ENCODE measurements at places on chromosomes 1 and 21.
A peak's percentile ranks its signal among the peaks of the same experiment; 100 is the strongest.

DNA sequence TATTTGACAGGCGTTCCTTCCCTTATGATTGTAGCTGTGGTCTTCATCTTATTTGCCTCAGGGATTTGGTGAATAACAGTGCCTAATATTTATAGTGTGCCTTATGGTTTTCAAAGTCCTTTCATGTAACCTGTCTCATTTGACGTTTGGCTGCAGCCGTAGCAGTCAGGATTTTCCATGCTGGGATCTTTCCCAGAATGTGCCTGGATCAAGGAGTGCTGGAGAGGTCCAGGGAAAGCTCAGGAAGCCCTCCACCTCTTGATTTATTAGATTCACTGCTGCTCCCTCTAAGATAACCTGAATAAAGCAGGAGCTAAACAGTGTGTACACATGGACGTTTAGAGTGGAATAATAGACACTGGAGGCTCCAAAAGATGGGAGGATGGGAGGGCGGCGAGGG is 5.2 kb downstream of the C1orf21 start:
- no peak for DNase-seq

DNA sequence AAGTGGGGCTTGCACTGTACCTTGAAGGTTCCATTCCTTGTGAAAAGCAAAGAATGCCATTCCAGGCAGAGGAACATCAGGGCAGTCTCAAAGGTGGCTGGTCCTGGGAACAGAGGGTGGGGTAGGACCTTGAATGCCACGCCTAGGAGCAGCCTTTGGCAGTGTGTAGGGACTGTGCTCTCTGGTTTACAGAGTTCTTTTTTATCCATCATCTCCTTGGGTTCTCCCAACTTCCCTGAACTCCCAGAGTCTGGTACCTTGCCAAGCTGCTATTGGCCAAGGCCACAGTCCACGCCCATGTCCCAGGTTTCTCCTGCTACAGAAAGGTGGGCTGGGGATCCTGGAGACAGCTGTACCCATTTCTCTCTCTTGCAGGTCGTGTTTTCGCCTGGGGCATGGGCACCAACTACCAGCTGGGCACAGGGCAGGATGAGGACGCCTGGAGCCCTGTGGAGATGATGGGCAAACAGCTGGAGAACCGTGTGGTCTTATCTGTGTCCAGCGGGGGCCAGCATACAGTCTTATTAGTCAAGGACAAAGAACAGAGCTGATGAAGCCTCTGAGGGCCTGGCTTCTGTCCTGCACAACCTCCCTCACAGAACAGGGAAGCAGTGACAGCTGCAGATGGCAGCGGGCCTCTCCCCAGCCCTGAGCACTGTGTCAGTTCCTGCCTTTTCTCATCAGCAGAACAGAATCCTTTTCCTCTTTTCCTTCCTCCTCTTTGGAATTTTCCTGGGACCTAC is 15.3 kb upstream of the TRNAU1AP start:
- DNase-seq: no peak

GRCh38 chr1:220879076-220879508 is at the start of gene HLX:
HLX (plus strand) TSS chr1:220879443; CDS start chr1:220879858, 415 bp downstream.
- DNase-seq: no peak

GRCh38 chr1:226965581-226966440 is 25.7 kb downstream of the COQ8A start:
- no peak for DNase-seq

- DNase-seq: no peak
Observed at GRCh38 chr1:182968151-182968741, 15.3 kb upstream of the SHCBP1L start.

GRCh38 chr1:228735871-228736586 is 750 bp downstream of the RHOU start:
- no peak for DNase-seq

GRCh38 chr21:33640697-33641351 is 717 bp downstream of the CRYZL1 start:
- no peak for DNase-seq

- no peak for DNase-seq
Observed at GRCh38 chr1:90712915-90713730, 4.0 kb downstream of the BARHL2 start.

GRCh38 chr1:232704694-232705680 is 75.1 kb upstream of the SIPA1L2 start:
- DNase-seq: no peak

- no peak for DNase-seq
Observed at GRCh38 chr1:201721082-201722049, 107.6 kb upstream of the IPO9 start.

GRCh38 chr1:236002572-236002971 is 62.3 kb downstream of the NID1 start:
- no peak for DNase-seq

GRCh38 chr21:45393021-45393420 is 11.9 kb upstream of the COL18A1 start:
- DNase-seq: no peak

- peak; percentile 66 for DNase-seq
Observed at GRCh38 chr1:226990133-226990716, 50.1 kb downstream of the COQ8A start.

DNA sequence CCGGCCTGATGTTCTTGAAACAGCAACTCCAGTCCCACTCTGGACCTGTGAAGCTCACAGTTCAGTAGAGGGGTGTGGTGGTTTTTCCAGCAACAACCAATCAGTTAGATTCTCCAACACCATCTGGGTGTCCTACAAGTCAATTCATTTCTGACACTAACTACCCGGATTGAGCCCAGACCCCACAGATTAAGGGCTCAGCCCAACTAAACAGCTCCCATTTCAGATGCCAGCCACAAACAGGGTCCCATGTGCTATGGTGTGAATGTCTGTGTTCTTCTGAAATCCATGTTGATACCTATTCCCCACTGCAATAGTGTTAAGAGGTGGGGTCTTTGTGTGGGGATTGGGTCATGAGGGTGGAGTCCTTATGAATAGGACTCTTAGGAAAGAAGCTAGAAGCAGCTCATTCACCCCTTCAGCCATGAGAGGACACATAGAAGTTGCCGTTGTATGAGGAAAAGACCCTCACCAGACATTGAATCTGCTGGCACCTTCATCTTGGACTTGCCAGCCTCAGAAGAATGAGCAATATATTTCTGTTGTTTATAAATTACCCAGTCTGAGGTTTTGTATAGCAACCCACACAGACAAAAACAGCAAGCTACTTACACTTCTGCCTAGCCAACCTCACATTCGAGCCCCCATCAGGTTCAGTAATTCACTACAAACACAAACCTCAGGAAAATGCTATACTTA is 53.6 kb downstream of the IRF2BP2 start:
- no peak for DNase-seq

DNA sequence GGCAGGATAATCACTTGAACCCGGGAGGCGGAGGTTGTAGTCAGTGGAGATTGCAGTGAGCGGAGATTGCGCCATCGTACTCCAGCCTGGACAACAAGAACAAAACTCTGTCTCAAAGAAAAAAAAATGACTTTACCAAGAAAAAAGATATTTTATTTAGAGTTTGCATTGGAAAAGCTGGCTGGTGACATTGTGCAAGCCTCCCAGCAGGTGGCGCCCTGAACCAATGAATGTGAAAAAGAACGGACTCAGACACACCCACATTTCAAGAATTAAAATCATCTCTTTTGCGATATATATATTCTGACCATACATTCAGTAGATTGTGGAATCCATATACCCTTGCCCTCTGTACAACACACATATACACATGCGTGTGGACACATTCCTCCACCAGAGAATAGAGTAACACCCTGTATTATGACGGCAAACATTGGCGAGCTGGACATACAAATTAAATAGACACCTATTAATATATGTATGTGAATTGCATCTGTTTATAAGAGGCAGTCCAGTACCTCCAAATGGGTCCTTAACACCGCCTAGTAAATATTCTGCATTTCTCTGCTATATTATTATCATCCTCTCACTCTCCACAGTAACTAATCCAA is 39.0 kb upstream of the CADM3 start:
- peak; percentile 77 for DNase-seq
